ENCODE measurements at places on chromosomes 13 and 19.

DNA sequence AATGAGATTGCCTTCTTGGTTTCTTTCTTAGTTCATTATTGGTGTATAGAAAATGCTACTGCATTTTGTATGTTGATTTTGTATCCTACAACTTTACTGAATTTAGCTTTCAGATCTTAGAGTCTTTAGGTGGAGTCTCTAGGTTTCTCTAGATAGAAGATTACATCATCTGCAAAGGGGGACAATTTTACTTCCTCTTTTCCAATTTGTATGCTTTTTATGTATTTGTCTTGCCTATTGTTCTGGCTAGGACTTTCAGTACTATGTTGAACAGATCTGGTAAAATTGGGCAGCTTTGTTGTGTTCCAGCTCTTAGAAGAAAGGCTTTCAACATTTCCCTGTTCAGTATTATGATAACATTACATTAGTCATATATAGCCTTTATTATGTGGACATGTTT is 101.0 kb upstream of the SPRY2 start:
- H3K27ac ChIP-seq, result no peak overlapping the region
- no peak for DNase-seq
- no peak overlapping the region for H3K4me3 ChIP-seq
- no peaks in the 10 kb centered on the region for H3K4me1 ChIP-seq
- H3K27me3 ChIP-seq, result no peaks in the 10 kb centered on the region

DNA sequence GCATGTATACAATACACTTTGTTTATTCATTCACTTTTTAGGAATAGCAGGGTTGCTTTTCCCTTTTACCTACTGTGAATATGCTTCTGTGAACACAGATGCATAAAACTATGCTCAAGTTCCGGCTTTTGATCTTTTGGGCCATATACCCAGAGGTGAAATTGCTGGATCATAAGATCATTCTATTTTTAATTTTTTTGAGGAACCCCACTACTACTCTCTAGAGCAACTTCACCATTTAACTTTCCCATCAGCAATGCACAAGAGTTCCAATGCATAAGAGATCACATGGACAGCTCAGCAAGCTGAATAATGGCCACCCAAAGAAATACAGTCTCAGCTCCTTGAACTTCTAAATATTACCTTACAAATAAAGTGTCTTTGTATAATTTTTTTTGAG is 17.0 kb upstream of the SIGLEC10 start:
- peaks cover 22% of the 10 kb centered on the region for H3K27me3 ChIP-seq
- no peak overlapping the region for H3K4me3 ChIP-seq
- H3K36me3 ChIP-seq, result no peaks in the 10 kb centered on the region
- no peak for DNase-seq

- no peak overlapping the region for H3K27ac ChIP-seq
- no peak overlapping the region for H3K4me3 ChIP-seq
- H3K27me3 ChIP-seq, result no peaks in the 10 kb centered on the region
- no peaks in the 10 kb centered on the region for H3K4me1 ChIP-seq
Measured at GRCh38 chr13:91117351-91117750, 230.1 kb upstream of the MIR17HG start.

DNA sequence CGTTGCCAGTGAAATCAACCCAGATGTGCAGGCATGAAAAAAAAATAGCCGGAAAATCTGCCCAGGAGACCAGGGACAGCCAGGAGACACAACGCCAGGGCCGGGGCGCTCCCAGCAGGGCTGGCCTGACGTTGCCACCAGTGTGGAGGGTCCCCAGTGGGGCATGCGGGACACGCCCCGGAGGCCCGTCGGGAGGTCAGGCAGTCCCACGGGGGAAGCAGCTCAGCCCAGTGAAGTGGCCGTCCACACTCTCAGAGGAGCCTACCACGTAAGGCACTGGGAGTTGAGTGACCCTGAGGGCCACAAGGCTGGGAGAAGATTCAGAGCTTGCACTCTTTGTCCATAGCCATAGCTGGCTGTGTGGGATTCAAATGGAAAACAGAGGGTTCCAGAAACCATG is 53.2 kb upstream of the GAS6 start:
- H3K4me1 ChIP-seq, result peaks cover 3% of the 10 kb centered on the region
- peaks cover 6% of the 10 kb centered on the region for H3K36me3 ChIP-seq
- no peak overlapping the region for H3K27ac ChIP-seq
- H3K4me3 ChIP-seq, result no peak overlapping the region
- H3K27me3 ChIP-seq, result peaks cover 45% of the 10 kb centered on the region

GRCh38 chr13:111479412-111479811 is 159.0 kb downstream of the TEX29 start:
- H3K36me3 ChIP-seq, result no peaks in the 10 kb centered on the region
- H3K4me3 ChIP-seq, result no peak overlapping the region
- DNase-seq, result no peak
- no peaks in the 10 kb centered on the region for H3K4me1 ChIP-seq

- H3K36me3 ChIP-seq, result no peaks in the 10 kb centered on the region
- no peak overlapping the region for H3K4me3 ChIP-seq
- DNase-seq, result peak; percentile 53
Measured at GRCh38 chr13:46544208-46544607, 8.8 kb upstream of the LRCH1 start.

DNA sequence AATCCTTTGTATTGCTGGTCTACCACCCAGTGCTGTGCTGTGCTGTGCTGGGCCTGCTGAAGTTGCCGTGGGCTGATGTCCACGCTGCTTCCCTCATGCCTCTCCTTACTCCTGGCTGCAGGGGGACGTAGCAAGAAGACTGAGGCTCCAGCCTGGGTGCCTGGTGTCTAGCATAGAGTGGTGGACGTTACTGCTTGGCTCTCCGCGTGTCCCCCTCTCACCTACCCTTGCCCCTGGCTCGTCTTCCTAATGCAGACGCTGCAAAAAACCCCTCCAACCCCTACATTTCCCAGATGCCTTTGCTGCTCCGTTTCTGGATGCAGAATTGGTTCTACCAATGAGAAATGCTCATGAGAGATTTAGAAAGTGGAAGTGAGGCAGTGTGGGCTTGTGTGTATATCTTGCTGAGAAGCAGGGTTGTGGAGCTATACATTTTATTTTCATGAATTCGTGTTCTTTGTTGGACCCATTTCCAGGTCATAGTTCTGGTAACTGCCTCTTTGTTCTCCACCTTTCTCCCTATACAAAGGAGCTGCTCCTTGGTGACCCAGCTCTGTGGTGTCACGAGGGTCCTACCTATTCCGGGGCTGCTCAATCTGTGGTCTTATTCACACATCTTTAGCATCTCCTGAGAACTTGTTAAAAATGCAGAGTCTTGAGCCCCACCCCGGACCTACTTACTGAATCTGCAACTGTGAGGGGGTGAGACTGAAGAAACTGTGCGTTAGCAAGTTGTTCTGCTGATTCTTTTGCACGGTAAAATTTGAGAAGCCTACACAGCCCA is 7.9 kb upstream of the DENND1C start:
- peaks cover 18% of the 10 kb centered on the region for H3K4me1 ChIP-seq
- peak overlapping the region; percentile 82 for H3K4me3 ChIP-seq
- no peaks in the 10 kb centered on the region for H3K27me3 ChIP-seq
- peak overlapping the region; percentile 85 for H3K27ac ChIP-seq

- H3K4me1 ChIP-seq, result peaks cover 4% of the 10 kb centered on the region
- H3K4me3 ChIP-seq, result no peak overlapping the region
- H3K36me3 ChIP-seq, result no peaks in the 10 kb centered on the region
- H3K27ac ChIP-seq, result no peak overlapping the region
Measured at GRCh38 chr19:19554074-19555023, 16.3 kb downstream of the CILP2 start.

GRCh38 chr19:35816262-35816661 is 3.6 kb upstream of the PRODH2 start:
- H3K36me3 ChIP-seq, result no peaks in the 10 kb centered on the region
- peaks cover 13% of the 10 kb centered on the region for H3K27me3 ChIP-seq
- no peak overlapping the region for H3K27ac ChIP-seq
- H3K4me3 ChIP-seq, result no peak overlapping the region

DNA sequence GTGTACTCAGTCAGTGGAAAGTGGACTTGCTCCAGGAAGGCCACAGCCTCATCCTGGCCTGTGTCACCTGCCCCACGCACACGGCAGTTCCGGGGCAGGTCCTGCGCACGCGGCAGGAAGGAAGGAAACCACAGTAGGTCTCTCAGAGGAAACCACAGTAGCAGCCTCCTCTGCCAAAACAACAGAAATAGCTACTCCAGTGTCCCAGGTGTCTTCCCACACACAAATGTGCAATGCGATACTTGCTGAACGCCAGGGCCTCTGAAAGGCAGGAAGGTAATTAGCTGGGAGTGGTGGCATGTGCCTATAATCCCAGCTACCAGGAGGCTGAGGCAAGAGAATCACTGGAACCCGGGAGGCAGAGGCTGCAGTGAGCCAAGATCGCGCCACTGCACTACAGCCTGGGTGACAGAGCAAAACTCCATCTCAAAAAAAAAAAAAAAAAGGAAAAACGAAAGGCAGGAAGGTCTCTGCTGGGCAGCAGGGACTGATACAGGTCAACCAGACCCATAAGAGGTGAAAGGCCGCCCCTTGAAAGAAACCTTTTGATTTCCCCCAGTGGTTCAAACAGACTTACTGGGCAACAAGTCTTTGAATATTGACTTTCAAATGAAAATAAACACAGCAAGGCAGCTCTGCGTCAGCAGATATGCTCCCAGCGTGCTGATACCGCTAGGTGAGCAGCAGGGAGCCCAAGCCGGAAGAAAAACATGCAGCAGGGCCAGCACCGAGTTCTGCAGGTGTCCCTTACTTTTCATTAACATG is 49.5 kb downstream of the CRYL1 start:
- H3K36me3 ChIP-seq, result peaks cover 3% of the 10 kb centered on the region
- H3K27me3 ChIP-seq, result no peaks in the 10 kb centered on the region
- peak overlapping the region; percentile 93 for H3K27ac ChIP-seq
- peak; percentile 83 for DNase-seq
- H3K4me1 ChIP-seq, result peaks cover 30% of the 10 kb centered on the region
- H3K4me3 ChIP-seq, result peak overlapping the region; percentile 65

DNA sequence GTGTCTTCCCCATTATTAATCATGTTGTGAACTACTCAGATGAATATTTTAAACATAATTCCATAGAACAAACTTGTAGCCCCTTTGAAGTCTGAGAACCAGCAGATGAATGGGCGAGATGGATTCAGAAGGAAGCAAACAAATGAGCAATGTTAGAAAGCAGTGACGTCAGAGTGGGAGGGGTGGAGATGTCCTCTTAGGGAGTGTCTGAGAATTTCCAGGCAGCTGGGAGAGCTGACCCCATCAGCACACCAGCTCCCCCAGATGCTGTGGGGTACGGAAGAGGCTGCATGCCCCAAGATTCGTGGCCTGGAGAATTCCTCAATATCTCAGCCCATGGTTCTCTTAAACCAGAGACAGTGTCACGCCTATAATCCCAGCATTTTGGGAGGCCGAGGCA is 68.6 kb downstream of the DPF1 start:
- H3K4me3 ChIP-seq, result no peak overlapping the region
- no peak for DNase-seq
- H3K27me3 ChIP-seq, result no peaks in the 10 kb centered on the region
- H3K4me1 ChIP-seq, result no peaks in the 10 kb centered on the region
- no peak overlapping the region for H3K27ac ChIP-seq

GRCh38 chr19:49637821-49638738 is 1.9 kb downstream of the RRAS start:
- no peak overlapping the region for H3K27ac ChIP-seq
- no peak for DNase-seq
- no peaks in the 10 kb centered on the region for H3K36me3 ChIP-seq
- peak overlapping the region; percentile 28 for H3K4me3 ChIP-seq

GRCh38 chr19:18062028-18062427 is 24.7 kb downstream of the IL12RB1 start:
- H3K27ac ChIP-seq, result no peak overlapping the region
- DNase-seq, result no peak
- no peaks in the 10 kb centered on the region for H3K27me3 ChIP-seq
- H3K4me1 ChIP-seq, result peaks cover 8% of the 10 kb centered on the region
- peaks cover 27% of the 10 kb centered on the region for H3K36me3 ChIP-seq

DNA sequence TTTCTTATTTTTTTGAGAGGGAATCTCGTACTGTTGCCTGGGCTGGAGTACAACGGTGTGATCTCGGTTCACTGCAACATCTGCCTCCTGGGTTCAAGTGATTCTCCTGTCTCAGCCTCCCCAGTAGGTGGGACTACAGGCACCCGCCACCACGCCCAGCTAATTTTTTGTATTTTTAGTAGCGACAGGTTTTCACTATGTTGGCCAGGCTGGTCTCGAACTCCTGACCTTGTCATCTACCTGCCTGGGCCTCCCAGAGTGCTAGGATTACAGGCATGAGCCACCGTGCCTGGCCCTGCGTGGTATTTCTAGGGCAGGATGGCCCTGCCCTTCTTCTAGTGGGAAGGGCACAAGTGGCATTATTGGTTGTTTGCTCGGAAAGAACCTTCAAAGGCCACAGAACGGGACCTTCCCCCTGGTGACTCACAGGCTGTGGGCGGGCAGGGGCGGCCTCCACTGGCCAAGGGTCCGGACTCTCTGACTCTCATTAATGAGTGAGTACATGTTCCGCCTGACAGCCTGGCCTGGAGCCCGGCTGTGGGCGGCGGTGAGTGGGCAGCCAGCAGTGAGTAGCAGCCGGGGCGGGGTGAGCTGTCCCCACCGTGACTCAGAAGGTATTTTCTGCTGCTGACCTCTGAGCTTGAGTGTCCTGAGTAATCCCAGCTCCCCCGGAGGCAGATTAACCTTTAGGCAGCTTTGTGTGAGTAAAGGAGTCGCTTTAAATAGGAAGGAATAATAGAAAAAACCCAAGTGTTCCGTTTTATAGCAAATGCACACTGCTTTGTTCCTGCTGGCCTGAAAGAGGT is 5.1 kb downstream of the DOT1L start:
- H3K4me1 ChIP-seq, result peaks cover 61% of the 10 kb centered on the region
- peak overlapping the region; percentile 78 for H3K27ac ChIP-seq
- H3K4me3 ChIP-seq, result peak overlapping the region; percentile 65
- H3K36me3 ChIP-seq, result peaks cover 6% of the 10 kb centered on the region

- no peaks in the 10 kb centered on the region for H3K36me3 ChIP-seq
- no peaks in the 10 kb centered on the region for H3K4me1 ChIP-seq
- H3K27me3 ChIP-seq, result no peaks in the 10 kb centered on the region
- no peak overlapping the region for H3K27ac ChIP-seq
- H3K4me3 ChIP-seq, result no peak overlapping the region
- no peak for DNase-seq
Measured at GRCh38 chr13:111551204-111551820, 230.9 kb downstream of the TEX29 start.

DNA sequence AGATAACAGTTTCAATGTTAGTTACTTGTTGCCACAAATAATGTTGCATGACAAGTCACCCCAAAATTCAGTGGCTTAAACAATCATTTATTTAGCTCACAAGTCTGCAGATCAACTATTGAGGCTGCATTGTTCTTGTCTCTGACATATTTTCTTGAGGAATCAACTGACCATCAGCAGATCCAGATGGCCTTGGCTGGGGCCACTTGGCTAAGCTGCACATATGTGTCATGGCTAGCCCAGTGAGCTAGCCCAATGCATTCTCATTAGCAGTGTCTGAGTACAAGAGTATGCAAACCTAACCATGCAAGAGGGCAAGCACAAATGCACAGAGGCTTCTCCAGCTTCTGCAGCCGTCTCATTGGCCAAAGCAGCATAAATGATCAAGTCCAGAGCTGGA is 180.4 kb downstream of the DNAJC15 start:
- H3K4me3 ChIP-seq, result no peak overlapping the region
- peaks cover 18% of the 10 kb centered on the region for H3K27me3 ChIP-seq
- H3K36me3 ChIP-seq, result no peaks in the 10 kb centered on the region
